ENCODE measurements at places on chromosomes 5 and 9.
A peak's percentile ranks its signal among the peaks of the same experiment; 100 is the strongest.

- DNase-seq: no peak
These were observed 42.6 kb upstream of the KIF2A start for GRCh38 chr5:62263401-62263800.

GRCh38 chr5:1547236-1547635 lies 23.5 kb upstream of the LPCAT1 start:
- DNase-seq: no peak

- no peak for DNase-seq
These were observed 5.5 kb downstream of the MYORG start for GRCh38 chr9:34370970-34371880.

- no peak for DNase-seq
These were observed 36.0 kb upstream of the FBN2 start for GRCh38 chr5:128574041-128574440.

GRCh38 chr9:110543631-110544051 lies 35.9 kb downstream of the SVEP1 start:
- no peak for DNase-seq

- no peak for DNase-seq
These were observed 21.3 kb downstream of the WWC1 start for GRCh38 chr5:168312606-168313295.

GRCh38 chr5:169344629-169345028 lies 43.7 kb upstream of the SLIT3 start:
- no peak for DNase-seq

DNA sequence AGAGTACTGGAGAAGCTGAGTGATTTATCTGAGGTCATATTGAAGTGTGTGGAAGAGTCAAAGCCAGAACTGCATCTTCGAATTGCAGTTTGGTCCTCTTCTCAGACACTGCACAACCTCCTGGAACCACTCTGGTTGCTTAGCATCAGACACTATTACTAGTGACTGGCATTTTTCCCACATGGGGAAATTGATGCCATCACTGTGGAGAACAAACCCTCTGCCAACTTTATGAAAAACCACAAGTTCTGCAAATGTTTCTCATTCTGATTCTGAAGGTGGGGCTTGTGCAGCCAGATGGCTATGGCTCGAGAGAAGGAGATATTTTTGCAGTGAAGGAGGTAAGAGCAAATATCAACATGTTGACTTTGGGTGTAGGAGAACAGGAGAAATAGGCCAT lies 67.2 kb downstream of the KCTD16 start:
- DNase-seq: no peak

GRCh38 chr5:39080597-39081204 lies 6.5 kb upstream of the RICTOR start:
- peak; percentile 38 for DNase-seq

GRCh38 chr5:588406-588995 lies 23.6 kb upstream of the CEP72 start:
- DNase-seq: no peak

DNA sequence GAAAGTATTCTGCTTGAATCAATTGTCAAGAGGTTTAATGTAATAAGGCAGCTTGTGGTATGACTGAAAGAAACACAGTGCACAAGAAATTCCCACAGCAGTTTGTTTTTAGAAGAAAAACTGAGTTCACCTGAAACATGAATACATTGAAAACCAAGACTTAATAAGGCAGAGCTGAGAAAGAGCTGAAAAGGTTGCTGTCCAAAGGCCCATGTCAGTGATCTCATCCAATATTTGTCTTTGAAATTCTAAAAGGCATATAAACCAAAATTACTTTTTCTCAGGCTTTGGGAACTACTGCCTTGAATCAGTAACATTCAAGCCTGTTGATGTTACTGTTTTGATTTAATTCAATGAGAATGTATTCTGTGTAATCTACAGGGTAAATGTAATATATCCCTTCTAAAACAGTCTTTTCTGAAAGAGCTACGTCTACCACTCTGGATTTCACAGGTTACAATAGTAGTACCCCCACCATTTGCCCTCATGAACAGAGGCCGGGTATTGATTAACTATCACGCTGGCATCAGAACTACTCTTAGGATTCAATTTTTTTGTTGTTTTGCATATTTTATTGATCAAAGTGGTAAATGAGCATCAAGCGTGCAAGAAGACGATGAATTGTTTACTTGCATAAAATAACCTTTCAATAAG lies 57.8 kb downstream of the PPIC start:
- no peak for DNase-seq

DNA sequence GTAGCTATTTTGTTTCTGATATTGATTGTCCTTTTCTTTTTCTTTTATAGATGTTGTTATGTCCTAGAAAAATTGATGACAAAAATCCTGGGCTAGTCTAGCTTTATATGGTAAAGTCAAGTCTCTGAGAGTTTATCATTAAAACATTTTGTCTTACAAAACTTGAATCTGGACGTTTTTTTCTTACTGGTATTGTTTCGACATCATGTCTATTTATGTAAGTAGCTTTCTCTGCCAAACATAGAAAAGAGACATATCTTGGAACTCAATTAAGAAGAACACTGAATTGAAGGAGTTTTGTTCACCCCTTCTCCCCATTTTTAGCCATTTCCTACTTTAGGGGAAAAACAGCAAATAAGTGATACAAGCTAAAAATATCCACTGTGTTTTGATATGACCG lies 151.5 kb downstream of the ISOC1 start:
- DNase-seq: no peak

DNA sequence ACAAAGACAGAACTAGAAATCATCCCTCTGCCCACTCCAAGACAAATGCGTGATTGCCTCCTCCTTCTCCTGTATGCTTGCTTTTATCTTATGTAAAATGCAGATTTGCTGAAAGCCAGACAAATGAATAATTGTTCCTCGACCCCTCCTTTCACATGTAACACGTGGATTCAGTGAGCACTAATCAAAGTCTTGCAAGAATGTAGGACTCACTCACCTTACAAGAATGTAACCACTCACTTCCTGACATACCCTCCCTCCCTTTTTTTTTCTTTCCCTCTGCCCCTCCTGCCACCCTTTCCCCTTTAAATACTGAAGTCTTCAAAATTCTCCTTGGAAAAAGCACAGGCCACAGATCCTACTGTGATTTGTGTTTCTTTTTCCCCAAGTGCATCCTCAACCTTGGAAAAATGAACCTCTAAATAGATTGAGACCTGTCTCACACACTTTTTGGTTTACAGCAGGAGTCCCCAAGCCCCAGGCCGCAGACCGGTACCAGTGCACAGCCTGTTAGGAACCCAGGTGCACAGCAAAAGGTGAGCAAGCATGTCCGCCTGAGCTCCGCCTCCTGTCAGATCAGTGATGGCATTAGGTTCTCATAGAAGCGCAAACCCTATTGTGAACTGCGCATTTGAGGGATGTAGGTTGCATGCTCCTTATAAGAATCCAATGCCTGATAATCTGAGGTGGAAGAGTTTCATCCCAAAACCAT lies 29.4 kb upstream of the HSD17B3 start:
- no peak for DNase-seq

DNA sequence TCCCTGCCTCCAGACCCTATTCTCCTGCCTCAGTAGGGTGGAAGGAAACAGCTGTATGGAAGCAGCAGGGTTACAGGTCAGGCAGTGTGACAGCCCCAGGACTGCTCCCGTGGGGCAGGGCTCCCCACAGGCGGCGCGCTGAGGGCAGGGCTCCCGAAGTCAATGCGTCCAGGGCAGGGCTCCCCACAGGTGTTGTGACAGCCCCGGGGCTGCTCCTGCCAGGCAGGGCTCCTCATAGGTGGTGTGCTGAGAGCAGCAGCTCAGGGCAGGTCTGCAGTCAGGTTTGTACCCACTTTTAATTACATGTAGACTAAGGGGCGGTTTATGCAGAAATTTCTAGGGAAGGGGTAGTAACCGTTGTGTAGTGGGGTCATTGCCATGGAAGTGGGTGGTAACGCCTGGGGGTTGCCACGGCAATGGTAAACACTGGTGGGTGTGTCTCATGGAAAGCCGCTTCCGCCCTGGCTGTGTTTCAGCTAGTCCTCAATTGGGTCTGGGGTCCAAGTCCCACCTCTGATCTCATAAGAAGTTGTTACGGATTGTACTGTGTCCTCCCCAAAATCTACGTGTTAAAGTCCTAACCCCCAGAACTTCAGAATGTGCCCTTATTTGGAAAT lies 16.7 kb upstream of the TERT start:
- peak; percentile 12 for DNase-seq

DNA sequence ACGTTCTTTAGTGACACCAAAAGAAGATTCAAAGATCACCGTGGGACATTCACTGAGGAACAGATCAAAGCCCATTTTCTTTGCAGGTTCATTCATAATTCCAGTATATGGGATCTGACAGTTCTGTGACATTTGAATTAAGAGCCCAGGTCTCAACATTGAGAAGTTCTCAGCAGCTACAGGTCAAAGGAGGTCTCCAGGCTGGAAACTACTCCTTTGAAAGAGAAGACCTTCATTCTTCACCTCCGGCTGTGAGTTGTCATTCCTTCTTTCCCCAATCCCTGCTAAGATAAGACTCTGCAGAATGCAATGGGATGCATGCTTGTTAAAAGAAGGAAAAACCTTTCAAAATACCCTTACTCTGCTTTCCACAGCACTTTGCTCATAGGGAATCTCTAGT lies 79.0 kb downstream of the COL23A1 start:
- no peak for DNase-seq

GRCh38 chr5:32329395-32329834 lies 16.7 kb upstream of the MTMR12 start:
- peak; percentile 69 for DNase-seq

DNA sequence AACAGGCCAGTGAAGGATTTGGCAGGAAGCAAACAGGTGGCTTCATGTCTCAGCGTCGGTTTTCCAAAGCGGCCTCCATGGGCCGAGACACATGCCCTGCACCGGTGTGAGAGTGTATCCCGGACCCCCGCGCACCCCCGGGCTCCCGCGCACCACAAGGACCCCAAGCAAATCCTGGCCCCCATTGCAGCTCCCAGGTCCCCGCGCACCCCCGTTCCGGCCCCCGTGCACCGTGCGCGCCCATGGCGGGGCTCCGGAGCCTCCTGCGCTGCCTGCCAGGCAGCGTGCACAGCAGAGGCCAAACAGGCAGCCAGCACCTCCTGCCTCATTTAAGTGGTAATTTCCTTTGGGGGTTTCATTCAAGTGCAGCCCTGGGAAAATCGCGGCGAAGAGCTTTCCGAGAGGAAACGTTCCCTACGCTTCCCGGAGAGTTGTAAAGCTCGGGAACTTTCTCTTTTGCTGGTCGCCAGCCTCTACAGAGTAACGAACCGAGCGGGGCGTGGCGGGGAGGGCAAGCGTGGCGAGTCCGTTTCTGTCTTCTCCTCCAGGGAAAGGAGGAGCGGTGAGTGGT lies 145.5 kb upstream of the SLC24A2 start:
- no peak for DNase-seq

DNA sequence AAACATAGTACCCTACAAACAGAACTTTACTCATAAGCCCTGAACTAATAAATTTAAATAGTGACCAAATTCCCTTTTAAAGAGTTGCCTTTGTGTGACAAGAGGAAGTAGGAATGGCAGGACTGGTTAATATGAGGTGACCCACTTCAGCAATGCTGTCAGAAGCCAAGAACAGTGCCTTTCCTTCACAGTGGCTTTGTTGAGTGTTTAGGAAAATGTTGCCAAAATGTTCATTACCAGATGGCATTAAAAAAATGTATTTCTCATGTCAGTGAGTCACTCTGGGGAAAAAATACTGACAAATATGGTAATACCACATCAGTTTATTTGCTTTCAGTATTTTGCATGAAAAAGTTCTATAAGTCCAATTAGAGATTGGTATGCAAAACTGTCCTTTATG lies 103.3 kb downstream of the DIRAS2 start:
- no peak for DNase-seq

GRCh38 chr5:123856766-123857165 lies 344.8 kb downstream of the CSNK1G3 start:
- no peak for DNase-seq

DNA sequence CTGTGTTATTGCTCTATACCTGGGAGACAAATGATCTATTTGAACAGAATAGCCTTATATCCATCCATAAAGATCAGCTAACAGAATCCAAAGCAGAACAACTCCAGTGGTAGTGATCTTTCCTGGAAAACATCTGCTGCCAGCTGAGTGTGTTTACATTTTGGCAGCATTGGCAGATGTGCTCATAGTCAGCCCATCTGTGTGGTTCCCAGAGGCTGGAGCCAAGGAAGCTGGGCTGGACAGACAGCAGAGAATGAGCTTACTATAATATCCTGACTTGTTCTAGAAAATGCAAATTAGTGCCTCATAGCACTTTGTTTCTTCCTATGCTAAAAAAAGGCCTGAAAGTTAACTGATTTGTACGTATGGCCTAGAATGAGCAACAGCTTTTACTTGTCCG lies 99.7 kb downstream of the ST8SIA4 start:
- DNase-seq: no peak

- no peak for DNase-seq
These were observed 92.5 kb upstream of the ITGA2 start for GRCh38 chr5:52896534-52897237.

GRCh38 chr5:36739751-36740221 lies 133.4 kb downstream of the SLC1A3 start:
- peak; percentile 85 for DNase-seq

DNA sequence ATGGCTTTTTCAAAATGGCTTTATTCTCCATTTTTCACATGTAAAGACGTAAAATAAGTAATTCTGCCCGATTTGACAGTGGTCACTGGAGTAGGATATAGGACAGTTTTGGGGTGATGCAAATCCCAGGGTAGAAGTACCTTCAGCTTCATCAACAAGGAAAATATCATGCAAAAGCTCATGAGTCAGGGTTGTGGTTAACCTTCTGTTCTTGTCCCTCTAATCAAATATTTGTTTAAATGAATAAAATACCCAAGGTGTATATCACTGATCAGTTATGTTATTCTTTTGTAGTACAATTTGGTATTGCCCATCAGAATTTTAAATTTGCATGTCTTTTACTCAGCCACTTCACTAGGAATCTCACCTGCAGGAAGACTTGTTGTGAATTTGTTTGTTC lies 40.0 kb downstream of the FBXL7 start:
- DNase-seq: no peak

GRCh38 chr5:139061274-139061673 lies 136.9 kb downstream of the SIL1 start:
- no peak for DNase-seq

DNA sequence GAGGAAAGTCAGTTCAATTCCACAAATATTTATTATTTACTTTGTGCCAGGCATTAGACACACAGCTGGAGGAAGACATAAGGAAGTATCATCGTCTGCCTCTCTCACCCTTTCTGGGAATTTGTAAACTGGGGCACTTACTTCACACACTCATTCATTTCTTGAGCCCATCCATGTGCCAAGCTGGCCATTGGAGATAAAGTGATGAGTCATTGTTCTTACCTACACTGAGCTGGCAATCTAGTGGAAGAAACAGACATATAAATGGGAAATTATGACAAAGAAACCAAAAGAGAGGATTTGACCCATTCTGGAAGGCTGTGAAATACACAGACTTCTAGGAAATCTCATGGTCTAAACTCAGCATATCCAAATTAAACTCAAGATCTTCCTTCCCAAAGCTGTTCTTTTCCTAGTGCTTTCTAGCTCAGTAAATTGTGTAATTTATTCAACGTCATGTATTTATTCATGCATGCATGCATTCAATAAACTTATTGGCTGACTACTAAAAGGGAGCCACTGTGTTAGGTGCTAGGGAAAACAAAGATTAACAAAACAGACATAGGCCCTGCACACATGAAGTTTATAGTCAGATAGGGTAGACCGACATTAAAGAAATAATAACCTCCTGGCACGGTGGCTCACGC lies 65.3 kb downstream of the SH3RF2 start:
- DNase-seq: no peak

- DNase-seq: no peak
These were observed 83.9 kb upstream of the CXCL14 start for GRCh38 chr5:135662683-135663082.

Measured in activated T-cell treated with anti-CD3 and anti-CD28 coated beads, Interleukin-2, amount 50 U/mL, for 48 hours (primary cell).